GM12864 (cell line): ENCODE measurements at places on chromosomes 16 and 17.
A peak's percentile ranks its signal among the peaks of the same experiment; 100 is the strongest.

DNA sequence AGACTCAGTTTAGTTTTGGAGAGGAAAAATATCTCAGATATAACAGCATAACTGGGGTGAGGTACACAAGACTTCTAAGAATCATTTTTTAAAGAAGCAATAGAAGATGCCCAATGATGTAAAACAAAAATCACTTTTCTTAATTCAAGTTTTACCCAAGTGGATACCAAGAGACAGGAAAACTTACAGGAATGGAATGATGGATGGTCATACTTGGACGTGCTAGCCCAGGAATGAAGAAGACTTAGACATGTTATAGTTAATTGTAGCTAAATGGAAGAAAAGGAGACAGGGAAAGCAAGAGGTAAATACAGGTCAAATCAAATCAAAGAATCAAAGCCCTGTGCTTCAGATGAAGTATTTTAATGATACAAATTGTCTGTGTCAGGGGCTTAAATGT lies 312.7 kb upstream of the KCNJ16 start:
- DNase-seq: no peak

DNA sequence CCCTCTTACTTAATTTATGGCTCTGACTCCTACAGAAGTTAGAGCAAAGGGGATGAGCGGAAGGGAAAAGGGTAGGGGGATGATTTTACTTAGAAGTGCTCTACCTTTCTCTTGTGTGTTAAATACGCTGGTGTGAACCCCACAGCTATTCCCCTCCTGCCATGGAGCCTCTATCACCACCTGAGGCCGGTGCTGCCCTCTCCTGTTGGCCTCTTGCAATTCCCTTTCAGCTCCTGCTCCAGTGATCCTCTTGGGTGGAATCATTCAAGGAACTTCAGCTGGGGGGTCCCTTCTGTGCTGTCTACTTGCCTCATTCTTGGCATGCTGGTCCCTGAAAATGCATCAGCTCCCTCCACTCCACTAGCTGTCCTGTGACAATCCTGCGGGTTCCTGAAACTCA lies 41.8 kb upstream of the CDH8 start:
- DNase-seq: no peak

GRCh38 chr16:83899272-83899897 lies 470 bp downstream of the MLYCD start:
- peak; percentile 16 for DNase-seq

- DNase-seq: no peak
These were observed 211.5 kb upstream of the TNRC6C start for GRCh38 chr17:77746896-77747554.

DNA sequence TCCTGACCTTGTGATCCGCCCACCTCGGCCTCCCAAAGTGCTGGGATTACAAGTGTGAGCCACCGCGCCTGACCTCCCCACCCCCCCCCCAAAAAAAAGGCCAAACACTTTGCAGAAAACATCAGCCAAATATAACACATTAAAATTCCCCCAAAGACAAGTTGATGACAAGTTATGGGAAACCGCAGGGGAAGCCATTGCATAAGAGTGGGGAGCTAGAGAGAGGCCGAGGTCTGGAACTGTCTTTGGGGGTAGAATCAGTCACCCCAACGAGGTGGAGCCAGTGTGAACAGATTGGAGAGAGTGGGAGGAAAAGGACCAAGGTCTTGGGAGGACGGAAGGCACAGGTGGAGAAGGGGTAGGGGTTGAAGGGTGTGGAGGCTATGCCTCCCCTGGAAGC lies 2.8 kb downstream of the DRC3 start:
- no peak for DNase-seq

GRCh38 chr17:20273741-20274500 lies 193.4 kb downstream of the LGALS9B start:
- DNase-seq: no peak

DNA sequence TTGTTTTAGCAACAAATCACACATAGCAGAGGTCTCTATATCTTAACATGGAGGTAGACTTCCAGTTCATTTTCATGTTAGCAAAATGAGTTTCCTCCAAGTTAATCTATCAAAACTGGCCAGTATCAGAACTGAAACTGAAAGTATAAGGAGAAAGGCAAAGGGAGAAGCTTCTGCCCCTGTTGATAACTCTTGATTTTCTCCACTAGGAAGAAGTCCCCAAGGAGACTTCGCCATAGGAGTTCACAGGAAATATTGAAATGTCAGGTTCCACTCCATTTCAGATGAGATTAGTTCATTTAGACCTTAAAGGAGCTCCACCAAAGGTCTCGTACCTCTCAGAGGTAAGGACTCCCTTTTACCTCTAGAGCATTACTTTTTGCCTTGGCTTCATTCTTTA lies 1.2 kb upstream of the OGFOD3 start:
- DNase-seq: no peak

- no peak for DNase-seq
These were observed 44.1 kb upstream of the SEC14L1 start for GRCh38 chr17:77096570-77097214.

DNA sequence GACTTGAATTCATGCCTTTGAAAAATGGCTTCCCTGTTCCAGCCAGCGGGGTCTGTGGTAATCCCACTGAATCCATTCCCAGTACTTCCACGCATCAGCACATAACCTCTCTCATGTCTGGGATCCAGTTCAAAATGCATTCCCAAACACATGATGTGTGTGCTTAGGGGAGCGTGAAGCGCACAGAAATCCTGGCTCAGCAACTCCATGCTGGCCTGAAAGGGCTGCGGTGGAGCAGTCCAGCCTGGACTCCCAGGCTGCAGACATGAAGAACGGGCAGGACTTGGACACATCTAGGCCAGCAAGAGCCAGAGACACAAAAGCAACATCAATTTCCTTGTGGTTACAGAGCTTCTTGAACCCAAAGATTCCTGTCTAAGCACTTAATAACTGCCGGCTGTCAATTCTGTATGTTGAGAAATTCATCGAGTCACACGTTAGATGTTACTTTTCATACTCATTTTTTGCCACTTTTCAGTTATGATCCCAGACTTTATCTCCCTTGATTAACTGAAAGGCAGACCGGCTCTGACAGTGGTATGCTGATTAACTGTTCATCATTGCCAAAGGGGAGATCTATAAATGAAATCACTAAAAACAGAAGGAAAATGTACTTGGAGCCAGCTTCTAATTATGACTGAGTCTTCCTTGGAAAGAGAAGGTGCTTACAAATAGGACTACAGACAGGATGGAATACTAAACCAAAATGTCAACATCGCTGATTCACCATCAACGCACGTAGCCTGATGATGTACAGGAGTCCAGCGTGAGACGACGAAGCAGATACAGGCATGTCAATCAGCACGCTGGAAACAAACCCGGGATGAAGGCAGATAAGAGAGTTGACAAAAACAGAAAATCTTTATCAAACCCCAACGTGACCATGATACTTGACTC lies 23.0 kb downstream of the NSMCE1 start:
- DNase-seq: no peak

GRCh38 chr17:6700948-6701307 lies 12.2 kb downstream of the SLC13A5 start:
- DNase-seq: no peak

- DNase-seq: no peak
These were observed 6.0 kb downstream of the HIC1 start for GRCh38 chr17:2060681-2061440.

GRCh38 chr17:78892936-78893379 lies 10.0 kb downstream of the CEP295NL start:
- no peak for DNase-seq

- DNase-seq: no peak
These were observed 7.1 kb downstream of the HAS3 start for GRCh38 chr16:69112285-69113129.

DNA sequence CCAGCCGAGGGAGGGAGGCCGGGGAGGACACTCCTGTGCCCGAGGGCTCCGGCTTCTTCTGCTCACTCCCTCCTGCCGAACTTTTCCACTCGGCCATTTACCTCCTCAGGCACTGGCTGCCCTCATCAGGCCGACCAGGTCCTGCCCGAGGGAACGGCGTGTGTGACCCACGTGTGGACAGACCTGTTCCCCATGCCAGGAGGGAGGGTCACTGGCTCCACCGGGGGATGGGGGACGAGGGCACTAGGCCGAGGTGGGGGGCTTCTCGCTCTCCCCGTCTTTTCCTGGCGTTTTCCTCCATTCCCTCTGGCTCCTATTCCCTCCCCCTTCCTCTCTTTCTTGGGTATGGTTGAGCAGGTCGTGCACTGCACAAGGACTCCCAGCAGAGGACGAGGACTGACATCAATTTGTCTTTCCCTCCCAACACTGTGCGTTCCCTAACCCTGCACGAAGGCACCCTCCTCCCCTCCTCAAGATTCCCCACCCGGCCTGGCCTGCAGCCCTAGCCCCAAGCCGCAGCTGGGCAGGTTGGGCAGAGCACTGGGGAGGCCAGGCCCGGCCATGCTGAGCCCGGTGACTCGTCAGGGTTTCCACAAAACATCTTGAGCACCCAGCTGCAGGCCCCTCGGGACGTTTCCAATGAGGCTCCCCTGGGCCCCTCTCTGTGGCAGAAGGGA lies 3.2 kb upstream of the IL17C start:
- DNase-seq: no peak

DNA sequence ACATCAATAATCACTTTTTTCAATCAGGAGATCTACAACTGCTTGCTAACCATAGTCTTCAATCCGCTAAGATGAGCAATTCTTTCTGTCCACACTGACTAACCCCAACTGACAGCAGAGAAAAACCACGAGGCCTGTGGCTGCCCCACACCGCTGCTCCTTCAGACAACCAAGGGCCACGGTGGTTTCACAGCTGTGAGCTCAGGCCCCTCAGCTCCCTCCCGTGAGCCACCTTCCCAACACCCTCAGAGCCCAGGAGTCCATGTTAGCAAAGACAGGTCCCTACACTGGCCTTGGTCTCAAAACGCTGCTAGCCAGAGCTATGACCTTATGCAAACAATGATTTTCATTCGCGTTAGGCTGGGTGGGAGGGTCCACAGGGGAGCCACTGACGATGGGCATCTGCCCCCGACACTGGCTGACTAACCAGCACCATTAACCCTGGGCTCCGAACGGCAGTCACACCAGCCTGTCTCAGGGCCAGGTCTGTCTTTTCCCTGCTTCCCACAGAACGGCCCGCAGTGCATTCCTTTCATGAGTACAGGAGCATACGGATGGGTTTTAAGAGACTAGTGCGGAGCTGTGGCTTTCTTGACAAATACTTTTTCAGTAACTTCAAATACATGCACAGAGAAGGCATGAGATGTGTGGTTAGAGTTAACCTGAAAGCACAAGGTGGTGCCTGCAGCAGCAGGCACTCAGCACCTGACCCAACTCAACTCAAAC lies 67.3 kb downstream of the ANKRD11 start:
- peak; percentile 57 for DNase-seq

- DNase-seq: no peak
These were observed 607.2 kb downstream of the MAF start for GRCh38 chr16:78993346-78993745.

DNA sequence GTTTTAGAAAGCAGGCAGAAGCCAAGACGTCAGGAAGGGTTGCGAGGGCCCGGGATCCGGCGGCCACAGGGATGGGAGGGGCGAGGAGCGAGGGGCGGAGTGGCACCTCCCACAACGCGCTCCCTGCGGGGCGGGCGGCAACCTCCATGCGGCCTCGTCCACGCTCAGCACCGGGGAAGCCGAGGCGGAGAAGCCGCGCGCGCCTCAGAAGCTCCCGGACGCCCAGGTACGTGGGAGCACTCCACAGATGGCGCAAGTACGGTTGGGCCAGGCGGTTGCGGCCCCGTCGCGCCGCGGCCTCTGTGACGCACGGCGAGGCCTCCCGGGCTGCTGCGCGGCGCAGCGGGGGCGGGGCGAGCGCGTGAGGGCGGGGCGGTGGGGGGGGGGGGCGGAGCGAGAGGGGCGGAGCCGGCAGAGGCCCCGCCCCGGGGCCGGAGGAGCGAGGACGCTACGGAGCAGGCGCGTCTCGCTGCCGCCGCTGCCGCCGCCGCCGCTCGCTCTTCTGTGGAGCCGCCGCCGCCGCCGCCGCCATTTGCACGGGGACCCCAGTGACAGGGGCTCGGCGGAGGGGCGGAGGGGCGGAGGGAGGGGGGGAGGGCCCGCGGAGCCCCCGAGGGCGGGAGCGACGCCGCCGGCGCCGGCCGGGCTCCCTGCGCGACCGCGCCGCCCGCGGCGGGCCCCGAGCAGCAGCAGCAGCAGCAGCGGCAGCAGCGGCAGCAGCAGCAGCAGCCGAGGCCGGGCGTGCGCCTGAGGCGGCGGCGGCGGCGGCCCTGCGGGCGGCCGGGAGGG lies at the start of gene TENT4B:
Gene TENT4B (plus strand): TSS at position 500 of the 789 bp plus-strand sequence. CDS start 316 bp downstream, outside the sequence.
- peak; percentile 60 for DNase-seq

GRCh38 chr17:11742886-11743285 lies 144.6 kb downstream of the DNAH9 start:
- DNase-seq: no peak

DNA sequence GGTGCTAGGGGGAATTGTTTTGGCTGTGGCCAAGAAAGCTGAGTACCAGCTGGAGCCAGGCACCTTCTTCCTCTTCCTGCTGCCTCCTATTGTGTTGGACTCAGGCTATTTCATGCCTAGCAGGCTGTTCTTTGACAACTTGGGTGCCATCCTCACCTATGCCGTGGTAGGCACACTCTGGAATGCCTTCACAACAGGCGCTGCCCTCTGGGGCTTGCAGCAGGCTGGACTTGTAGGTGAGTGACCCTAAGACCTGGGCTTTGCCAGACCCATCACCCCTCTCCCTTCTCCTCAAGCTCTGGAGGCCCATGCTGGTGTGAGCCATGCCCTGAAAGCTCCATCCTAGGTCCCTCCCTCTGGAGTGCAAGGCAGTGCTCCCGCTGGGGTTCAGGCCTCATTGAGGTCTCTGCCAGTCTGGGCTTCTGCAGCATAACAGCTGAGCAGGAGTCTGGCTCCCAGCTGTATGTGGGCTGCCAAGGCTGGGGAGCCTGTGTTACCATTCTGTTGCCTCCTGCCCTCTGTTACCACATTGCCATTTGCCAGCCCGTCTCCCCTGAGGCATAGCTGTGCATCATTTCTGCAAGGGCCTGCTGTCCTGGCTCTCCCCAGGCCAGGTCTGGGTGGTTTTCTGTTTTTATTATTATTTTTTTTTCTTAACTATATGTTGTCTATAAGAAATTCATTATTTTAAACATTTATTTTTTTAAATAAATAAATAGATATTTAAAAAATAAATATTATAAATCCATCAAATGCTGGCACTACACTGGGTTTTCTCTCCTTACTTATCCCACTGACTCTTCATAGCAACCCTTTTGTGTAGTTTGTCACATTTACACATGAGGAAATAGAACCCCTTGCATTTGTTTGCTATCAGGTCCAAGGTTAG lies 4.1 kb downstream of the SLC9A5 start:
- no peak for DNase-seq

DNA sequence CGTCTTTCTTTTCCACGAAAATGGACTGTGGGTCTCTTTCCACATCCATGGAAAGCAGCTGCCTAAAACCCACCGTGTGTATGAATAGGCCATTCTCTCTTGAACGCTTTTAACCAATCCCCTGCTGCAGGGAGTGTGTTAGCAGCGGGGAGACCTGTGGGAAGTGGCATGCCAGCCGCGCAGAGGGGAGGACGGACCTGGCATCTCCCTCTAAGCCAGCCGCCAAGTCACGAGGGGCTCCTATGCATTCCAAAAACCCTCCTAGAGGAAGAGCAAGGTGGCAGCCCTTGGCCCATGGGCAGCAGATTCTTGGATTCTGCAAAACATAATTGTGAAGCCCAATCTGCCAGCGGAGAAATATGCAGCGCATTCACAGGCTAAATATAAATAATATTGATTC lies 15.4 kb downstream of the RBFOX3 start:
- no peak for DNase-seq

- no peak for DNase-seq
These were observed 114.9 kb upstream of the TOM1L1 start for GRCh38 chr17:54785643-54786268.

GRCh38 chr17:80588702-80589383 lies 44.2 kb downstream of the RPTOR start:
- DNase-seq: no peak

- DNase-seq: no peak
These were observed 13.5 kb downstream of the NME3 start for GRCh38 chr16:1757714-1758461.

- DNase-seq: no peak
These were observed 1.0 kb upstream of the C16orf74 start for GRCh38 chr16:85751698-85752501.
